ENCODE measurements at places on chromosomes 13 and 19.

GRCh38 chr13:107801621-107802020 lies 413.7 kb downstream of the LIG4 start:
- no peak for DNase-seq

- no peak for DNase-seq
These were observed 2.3 kb downstream of the TULP2 start for GRCh38 chr19:48896191-48896720.

DNA sequence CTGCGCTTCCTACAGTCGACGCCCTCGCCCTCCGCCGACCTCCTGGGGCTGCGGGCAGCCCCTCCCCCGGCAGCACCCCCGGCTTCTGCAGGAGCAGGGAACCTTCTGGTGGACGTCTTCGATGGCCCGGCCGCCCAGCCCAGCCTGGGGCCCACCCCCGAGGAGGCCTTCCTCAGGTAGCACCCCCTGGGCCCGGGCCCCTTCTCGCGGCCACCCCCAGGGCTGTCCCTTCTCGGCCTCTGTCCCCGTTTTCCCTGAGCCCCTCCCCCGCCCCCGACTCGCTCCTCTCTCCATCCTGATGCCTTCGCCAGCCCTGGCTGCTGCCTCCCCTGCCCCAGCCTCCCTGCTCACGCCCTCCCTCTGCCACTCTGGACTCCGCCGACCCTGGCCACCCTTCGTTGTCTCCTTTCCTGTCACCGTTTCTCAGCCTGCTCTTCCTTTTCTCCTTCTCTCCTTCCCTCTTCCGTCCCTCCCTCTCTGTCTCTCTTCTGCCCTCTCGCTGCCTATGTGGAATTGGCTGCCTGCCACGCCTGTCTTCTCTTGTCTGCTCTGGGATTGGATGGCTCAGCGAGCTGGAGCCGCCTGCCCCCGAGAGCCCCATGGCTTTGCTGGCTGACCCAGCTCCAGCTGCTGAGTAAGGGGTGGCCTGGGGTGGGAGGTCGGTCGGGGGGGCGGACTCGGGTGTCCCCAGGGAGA lies 11.0 kb downstream of the FUZ start:
- DNase-seq: no peak

- no peak for DNase-seq
These were observed 179.9 kb downstream of the SLITRK6 start for GRCh38 chr13:85619321-85619720.

- no peak for DNase-seq
These were observed 80.6 kb downstream of the URI1 start for GRCh38 chr19:30022659-30023058.

- DNase-seq: no peak
These were observed 1.4 kb downstream of the ECH1 start for GRCh38 chr19:38830039-38830733.

- DNase-seq: no peak
These were observed 719.7 kb upstream of the MIR17HG start for GRCh38 chr13:90627813-90628212.

GRCh38 chr19:46380690-46381089 lies 32.7 kb downstream of the CCDC8 start:
- DNase-seq: no peak

GRCh38 chr19:17043744-17044143 lies 17.1 kb upstream of the CPAMD8 start:
- DNase-seq: no peak

GRCh38 chr13:29059800-29060199 lies 239.7 kb downstream of the MTUS2 start:
- no peak for DNase-seq

GRCh38 chr13:70469077-70469476 lies 360.8 kb upstream of the KLHL1 start:
- DNase-seq: no peak

DNA sequence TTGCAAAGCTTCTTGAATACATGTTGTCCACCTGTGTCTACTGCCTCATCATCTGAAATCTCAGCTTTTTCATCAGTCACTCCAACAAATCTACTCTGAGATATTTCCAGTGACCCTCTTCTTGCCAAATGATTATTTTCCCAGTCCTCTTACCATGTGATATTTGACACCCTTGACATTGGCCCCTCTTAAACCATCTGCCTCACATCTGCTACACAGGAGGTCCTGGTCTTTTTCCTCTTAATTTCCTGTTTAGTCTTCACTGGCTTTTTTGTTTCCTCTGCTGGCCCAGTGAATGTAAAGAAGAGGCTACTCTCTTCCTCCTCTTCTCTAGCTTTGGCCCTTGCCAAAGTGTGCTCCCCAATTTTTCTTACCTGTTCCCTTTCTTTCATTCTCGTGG lies 218.7 kb downstream of the DNAJC15 start:
- no peak for DNase-seq

GRCh38 chr13:40171566-40171965 lies 494.9 kb downstream of the FOXO1 start:
- no peak for DNase-seq

- no peak for DNase-seq
These were observed 86.5 kb downstream of the IPO5 start for GRCh38 chr13:98039964-98040363.

GRCh38 chr13:43267916-43268315 lies 244.5 kb downstream of the DNAJC15 start:
- DNase-seq: no peak

GRCh38 chr13:33213797-33214196 lies 71.8 kb downstream of the STARD13 start:
- peak; percentile 38 for DNase-seq

DNA sequence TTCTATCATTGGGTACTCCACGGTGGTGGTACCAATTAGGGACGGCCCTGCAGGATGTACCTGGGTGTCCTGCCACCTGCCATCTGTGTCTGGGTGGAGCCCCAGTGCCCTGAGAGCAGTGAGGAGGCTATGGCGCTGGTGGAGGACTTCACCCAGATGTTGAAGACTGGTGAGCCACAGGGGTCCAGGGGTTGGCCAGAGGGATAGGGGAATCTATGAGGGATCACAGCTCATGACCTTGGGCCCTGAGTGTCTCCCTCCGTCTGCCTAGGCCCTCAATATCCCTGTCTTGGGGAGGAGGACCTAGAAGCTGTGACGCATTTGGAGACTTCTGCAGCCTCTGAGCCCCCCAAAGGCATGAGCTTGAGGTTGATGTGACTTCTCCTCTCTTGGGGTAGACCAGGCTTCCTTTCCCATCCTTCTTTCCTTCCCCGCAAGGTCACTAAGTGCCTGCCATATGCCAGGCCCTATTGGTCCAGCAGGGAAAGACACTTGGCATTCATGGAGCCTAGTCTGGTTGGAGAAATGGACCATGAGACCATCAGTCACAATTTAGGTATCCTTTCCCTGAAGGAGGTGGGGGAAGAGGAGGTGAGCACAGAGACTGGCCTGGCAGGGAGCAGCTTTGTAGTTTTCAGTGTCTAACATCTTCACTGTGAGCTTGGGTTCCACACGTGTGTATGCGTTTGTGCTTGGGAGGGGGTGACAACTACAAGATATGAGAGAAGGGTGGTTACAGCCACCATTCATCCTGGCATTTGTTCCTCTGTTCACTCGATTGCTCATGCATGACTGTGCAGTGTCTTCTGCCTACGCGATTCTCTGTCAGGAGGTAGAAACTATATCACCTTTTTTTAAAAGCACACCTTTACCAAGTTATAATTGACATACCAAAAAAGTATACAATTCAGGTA lies 5.1 kb upstream of the MZF1 start:
- no peak for DNase-seq

- no peak for DNase-seq
These were observed 3.1 kb downstream of the ATP12A start for GRCh38 chr13:24683351-24683750.

- DNase-seq: no peak
These were observed 1.9 kb downstream of the ICAM5 start for GRCh38 chr19:10291554-10292205.

- DNase-seq: peak; percentile 72
These were observed 68.6 kb upstream of the IPO5 start for GRCh38 chr13:97884707-97885468.

GRCh38 chr13:62847520-62847919 lies 1431.9 kb upstream of the PCDH20 start:
- no peak for DNase-seq

All from DMS79 (cell line).